ENCODE measurements at places on chromosomes 7 and 10.

DNA sequence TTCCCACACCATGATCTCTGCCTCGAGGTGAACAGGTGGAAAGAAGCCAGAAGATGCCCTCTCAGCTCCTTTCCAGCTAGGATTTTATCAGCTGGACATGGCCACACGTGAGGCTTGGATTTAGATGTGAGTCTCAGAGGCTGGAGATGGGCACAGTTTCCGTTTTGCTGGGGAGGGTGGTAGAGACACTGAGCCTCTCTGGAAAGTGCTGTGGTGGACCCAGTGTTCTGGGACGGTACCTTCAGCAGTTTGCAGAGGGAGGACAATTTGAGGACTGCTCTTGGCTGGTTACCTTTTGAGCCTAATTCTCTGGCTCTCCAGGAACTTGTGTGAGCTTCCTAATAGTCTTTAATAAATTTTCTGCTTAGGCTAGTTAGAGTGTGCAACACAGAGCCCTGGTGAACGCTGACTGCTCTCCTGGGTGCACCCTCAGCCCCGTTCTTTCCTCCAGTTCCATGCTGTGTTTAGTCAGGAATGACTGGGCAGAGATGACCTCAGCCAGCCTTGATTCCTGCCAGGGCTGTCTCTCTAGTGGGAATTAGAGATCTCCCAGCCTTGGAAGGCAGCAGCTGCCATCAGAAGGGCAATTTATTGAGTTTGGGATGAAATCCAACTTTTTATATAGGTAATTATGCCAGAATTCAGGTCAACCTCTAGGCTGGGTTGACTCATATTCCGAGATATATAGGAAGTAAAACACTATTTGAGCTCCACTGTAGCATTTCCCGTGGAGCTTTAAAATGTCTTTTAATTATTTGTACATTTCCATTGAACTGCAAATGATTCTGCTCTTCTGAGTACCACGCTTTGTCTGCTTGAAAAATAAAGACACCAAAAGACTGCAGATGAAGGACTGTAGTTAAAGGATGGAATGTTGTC is 103.9 kb downstream of the GATA3 start:
- no peak for DNase-seq

DNA sequence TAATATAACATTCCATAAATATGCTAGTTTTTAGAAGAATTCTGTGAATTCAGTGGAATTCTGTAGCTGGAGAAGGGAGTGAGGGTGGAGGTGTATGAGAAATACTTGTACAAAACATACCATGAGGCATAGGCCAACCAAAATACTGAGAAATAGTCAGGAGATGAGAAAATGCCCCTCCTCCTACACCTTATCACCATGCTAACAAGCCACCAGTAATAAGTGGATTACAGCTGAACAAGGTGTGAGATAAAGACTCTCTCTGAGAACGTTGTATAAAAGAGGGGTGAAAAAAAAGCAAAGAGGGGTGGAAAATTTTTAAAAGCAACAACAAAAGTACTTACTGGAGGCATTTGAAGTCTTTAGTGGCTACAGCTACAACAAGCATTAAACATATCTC is 90.4 kb upstream of the IGFBP3 start:
- no peak for DNase-seq

DNA sequence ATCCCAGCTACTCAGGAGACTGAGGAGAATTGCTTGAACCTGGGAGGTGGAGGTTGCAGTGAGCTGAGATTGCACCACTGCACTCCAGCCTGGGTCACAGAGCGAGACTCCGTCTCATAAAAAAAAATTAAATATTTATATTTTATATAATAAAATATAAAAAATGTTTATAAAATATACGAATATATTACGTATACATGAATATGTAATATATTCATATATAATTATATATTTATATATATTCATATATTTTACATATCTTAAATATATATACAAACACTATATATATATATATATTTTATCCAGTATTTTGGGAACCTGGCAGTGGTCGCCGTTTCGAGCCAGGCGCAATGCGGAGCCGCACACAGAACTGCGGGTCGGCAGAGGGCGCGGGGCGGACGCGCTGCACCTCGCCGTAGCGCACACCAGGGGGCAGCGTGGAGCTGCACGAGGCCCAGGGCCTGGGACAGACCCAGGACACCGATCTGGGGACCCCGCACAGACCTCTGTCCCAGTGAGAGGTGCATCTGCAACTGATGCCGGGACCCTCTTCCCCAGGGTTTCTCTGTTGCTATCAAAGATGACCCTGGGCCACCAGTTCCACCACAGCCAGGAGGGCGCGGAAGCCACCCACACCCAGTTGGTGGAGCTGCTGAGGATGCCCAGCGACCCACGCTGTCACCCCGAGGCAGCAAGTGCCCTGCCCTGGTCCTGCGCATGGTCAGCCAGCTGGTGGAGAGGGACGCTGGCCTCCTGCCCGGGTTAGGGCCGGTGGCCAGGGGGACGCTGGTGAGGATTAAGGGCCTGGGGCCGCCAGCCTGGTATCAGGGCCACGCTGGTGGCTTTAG is 22.7 kb downstream of the AP5Z1 start:
- DNase-seq, result peak; percentile 63

DNA sequence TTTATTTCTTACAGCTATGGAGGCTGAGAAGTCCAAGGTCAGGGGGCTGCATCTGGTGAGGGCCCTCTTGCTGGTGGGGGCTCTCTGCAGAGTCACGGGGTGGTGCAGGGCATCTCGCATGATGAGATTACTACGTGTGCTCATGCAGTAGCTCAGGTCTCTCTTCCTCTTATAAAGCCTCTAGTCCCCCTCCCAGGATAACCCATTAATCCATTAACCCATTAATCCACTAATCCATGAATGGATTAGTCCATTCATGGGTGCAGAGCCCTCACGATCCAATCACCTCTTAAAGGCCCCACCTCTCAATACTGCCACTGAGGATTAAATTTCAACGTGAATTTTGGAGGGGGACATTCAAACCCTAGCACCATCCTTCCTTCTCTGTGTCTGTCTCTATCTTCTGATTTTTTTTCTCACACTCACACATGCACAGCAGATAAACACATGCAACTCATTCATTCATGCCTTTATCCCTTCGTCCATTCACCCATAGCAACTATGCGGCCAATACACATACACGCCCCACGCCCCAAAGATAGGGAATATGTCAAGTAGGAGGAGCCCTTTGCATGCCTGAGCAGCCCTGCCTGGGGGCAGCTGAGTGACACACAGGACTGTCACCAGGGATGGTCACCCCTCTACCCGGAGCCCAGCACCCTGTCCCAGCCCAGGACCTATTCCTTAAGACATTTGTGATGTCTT is 86.5 kb downstream of the C10orf105 start:
- DNase-seq, result no peak

DNA sequence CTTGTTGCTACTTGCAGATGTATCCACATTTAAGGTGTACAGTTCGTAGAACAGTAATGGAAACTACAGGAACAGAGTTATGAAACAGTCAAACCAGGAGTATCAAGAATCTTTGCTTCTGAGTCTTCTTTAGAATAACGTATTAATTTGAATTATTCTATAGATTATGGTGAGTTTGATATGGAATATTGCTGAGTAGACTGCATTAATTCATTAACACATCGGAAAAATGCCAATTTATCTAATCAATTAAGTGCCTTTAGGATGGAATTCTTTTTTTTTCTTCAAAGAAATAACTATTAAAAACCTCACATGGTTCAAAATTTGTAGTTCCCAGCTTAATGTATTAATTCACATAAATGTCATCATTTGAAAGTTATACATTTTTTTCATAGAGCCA is 3.8 kb downstream of the TFAM start:
- DNase-seq, result no peak

DNA sequence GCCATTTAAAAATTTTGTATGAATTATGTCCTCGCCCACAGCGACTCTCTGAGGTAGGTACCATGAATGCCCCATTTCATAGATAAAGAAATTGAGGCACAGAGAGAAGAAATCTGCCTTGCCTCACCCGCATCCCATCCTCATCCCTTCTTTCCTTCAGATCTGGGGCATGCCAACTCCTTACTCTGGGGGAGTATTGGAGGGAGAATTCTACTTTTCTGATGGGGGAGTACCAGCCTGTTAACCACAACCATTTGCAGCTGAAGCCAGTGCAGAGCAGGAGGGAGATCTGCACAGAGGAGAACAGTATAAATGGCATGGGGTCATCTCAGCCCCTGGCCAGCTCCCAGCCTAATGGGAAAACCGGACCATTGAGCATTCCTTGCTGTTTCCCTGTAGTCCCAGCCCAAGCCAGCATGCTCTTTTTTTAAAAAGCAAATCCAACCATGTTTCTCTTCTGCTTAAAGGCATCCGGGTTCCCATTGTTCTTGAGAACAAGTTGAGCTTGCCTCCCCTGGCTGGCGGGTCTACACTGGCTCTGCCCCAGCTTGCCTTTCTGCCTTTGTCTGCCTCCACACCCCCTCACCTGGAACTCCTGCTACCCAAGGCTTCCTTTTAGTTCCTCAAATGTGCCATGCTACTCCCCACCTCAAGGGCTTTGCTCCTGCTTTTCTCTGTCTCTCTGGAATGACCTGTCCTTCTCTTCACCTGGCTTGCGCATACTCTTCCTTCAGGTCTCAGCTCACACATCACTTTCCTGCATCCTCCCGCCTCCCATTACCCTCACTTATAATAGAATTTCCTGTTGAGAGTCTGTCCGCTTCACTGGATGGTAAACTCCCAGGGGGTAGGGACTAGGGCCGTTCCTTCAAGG is 8.8 kb upstream of the ZNF503 start:
- DNase-seq, result no peak

DNA sequence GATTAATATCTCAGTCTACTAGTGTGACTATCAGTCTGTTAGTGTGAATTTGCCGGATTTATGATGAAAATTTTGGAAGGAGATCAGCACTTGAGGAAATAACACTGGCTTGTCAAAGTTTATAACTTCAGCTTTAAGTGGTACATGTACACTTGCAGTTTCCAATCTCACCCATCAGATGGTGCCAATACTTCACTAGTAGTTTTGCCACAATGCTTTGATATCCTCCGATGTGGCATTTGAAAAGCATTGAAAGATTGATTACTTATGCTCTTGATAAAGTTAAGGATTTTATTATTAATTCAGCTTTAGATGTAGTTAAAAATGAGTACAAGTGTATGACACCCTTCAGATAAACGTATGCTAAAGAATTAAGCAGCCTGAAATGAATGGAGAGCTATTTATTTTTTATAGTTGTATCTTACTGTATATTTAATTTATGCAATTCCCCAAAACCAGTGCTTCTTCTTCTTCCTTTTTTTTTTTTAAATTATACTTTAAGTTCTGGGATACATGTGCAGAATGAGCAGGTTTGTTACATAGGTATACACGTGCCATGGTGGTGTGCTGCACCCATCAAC is 98.2 kb downstream of the ANLN start:
- peak; percentile 65 for DNase-seq

DNA sequence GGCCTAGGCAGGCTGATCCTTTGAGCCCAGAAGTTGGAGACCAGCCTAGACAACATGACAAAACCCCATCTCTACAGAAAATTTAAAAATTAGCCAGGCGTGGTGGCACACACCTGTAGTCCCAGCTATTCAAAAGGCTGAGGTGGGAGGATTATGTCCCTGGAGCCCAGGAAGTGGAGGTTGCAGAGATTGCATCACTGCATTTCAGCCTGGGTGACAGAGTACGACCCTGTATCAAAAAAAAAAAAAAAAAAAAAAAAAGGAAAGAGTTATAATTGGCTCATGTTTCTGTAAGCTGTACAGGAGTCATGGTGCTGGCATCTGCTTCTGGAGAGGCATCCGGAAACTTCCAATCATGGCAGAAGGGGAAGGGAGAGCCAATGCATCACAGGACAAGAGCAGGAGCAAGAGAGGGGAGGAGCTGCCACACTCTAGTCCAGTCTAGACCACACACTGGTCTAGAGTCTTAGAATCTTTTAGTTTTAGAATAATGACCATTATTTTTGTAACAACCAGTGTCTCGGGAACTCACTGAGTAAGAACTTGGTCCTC is 16.8 kb downstream of the DOCK1 start:
- no peak for DNase-seq

- no peak for DNase-seq
Measured at GRCh38 chr10:60073781-60074656, 167.7 kb upstream of the CCDC6 start.

DNA sequence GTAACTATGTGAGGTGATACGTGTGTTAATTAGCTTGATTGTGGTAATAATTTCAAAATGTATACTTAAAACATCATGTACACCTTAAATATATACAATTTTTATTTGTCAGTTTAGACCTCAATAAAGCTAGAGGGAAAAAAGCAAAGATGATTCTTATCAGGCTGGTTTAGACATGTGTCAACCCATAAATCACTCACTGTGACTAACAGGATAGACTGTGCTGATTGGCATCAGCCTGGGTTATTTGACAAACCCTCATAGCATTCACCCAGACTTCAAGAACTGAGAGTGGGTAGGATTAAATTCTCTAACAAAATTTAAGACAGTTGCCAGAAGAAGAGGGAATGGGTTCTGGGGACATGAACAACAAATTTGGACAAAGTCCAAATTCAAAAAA is 73.8 kb upstream of the TMEM140 start:
- no peak for DNase-seq

- DNase-seq, result no peak
Measured at GRCh38 chr7:121761399-121761798, 111.6 kb upstream of the PTPRZ1 start.

- no peak for DNase-seq
Measured at GRCh38 chr10:69816521-69816920, 14.8 kb downstream of the COL13A1 start.

GRCh38 chr7:22578007-22578733 is 78.2 kb upstream of the STEAP1B start:
- DNase-seq, result no peak

DNA sequence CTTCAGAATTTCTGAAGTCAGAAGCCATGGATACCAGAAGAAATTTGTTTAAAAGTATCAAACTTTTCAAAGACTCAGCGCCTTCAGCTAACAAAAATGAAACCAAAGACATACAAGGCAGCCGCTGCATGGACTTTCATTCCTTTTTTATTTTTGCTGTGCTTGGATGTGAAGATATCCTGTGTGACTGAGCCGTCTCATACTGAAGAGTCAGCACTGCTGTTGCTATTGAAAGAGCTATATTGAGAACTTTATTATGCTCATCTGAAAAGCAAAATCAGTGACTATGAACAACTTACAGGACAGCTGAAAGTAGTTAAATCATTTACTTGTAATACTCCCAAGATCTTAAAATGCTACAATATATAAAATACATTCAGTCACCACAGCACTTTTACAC is 809.2 kb downstream of the NXPH1 start:
- no peak for DNase-seq

DNA sequence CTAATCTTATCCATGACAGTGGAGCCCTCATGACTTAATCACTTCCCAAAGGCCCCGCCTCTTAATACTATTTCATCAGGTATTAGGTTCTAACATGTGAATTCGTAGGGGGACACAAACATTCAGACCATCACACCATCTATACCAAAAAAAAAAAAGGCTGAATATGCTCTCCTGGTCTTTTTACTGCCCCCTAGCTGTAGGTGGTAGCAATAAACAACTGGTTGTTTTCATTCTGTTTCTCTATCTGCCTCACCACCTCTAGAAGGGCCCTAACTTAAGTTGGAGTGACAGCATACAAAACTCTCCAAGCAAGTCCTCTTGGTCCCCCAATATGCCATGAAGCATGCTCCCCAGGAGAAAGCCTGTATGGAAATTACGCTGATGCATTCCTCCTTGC is 94.1 kb downstream of the GRM8 start:
- DNase-seq, result no peak

All from CD4-positive, alpha-beta T cell treated with Interleukin-2 at 100 ng/mL for 4 hours (primary cell).